ENCODE measurements at places on chromosomes 12 and 14. TPM values are rescaled to one million over a fixed set of nuclear protein-coding genes. Genes with fewer than 3 reads are reported as not detected.

The FOXG1 gene
- polyA plus RNA-seq: 54.0 TPM

The LMNTD1 gene
- not detected for polyA plus RNA-seq

The CLEC9A gene
- polyA plus RNA-seq: not detected

The FSCB gene
- polyA plus RNA-seq: not detected

The ZNF385A gene
- polyA plus RNA-seq: 0.46 TPM

The PPP1R36 gene
- not detected for polyA plus RNA-seq

The SCN8A gene
- 14.2 TPM for polyA plus RNA-seq

The COPZ1 gene
- 192 TPM for polyA plus RNA-seq

The MLH3 gene
- polyA plus RNA-seq: 17.3 TPM

The SLC4A8 gene
- 34.5 TPM for polyA plus RNA-seq

The KRT3 gene
- polyA plus RNA-seq: not detected

The CCDC38 gene
- not detected for polyA plus RNA-seq

The TAS2R31 gene
- polyA plus RNA-seq: 4.0 TPM

The KRT73 gene
- not detected for polyA plus RNA-seq

The ERP29 gene
- 172 TPM for polyA plus RNA-seq

The TMEM63C gene
- polyA plus RNA-seq: 14.6 TPM

The RASSF8 gene
- 11.4 TPM for polyA plus RNA-seq

The SLC17A8 gene
- 0.22 TPM for polyA plus RNA-seq

The PKP2 gene
- 4.0 TPM for polyA plus RNA-seq

The FAM186B gene
- not detected for polyA plus RNA-seq

The OR4E2 gene
- polyA plus RNA-seq: not detected

The KLHDC1 gene
- polyA plus RNA-seq: 5.2 TPM

The EP400 gene
- polyA plus RNA-seq: 19.4 TPM

The RPGRIP1 gene
- not detected for polyA plus RNA-seq

The KRT85 gene
- not detected for polyA plus RNA-seq

The ADSS1 gene
- polyA plus RNA-seq: 4.3 TPM

The PLEKHG7 gene
- polyA plus RNA-seq: not detected

The NGB gene
- 0.87 TPM for polyA plus RNA-seq

The HOXC11 gene
- not detected for polyA plus RNA-seq

The AKAP5 gene
- polyA plus RNA-seq: 2.6 TPM

The ZC2HC1C gene
- 4.5 TPM for polyA plus RNA-seq

The DDN gene
- 0.51 TPM for polyA plus RNA-seq

The TBX5 gene
- polyA plus RNA-seq: not detected

The DNAJC22 gene
- 1.1 TPM for polyA plus RNA-seq

The LRTM2 gene
- 2.4 TPM for polyA plus RNA-seq

The VRTN gene
- polyA plus RNA-seq: not detected

The KRT79 gene
- not detected for polyA plus RNA-seq

The MMP17 gene
- 93.5 TPM for polyA plus RNA-seq

The GALNT9 gene
- polyA plus RNA-seq: 18.0 TPM
